ENCODE measurements at places on chromosomes 6 and 20.

DNA sequence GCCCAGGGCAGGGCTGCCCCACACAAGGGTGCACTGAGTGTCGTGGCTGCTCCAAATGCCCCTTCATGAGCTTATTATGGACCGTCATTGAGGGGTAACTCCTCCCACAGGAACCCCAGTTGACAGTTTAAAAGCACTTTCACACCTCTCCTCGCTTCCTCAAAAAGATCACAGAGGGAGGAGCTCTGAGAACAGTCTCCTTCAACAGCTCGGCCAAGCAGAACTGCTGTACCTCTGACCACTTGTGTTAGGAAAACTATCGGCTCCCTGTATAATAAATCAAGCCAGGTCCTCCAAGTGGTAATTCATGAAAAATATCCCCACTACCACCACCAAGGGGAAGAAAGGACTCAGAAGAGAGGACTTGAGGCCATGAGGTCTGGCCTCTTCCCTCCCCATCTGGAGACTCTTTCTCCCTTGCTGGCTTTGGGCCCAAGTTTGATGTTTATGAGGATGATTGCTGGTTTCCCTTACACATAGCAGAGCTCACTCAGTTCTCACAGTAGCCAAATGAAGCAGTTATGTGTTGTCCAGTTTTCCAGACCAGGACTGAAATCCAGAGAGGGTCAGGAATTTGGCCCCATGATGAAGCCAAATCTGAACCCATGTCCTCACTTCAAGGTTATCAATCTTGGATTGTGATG, 8.7 kb downstream of the SNX21 start:
- DNase-seq = no peak

- no peak for DNase-seq
Observed at GRCh38 chr20:40600441-40601219, 88.4 kb downstream of the MAFB start.

DNA sequence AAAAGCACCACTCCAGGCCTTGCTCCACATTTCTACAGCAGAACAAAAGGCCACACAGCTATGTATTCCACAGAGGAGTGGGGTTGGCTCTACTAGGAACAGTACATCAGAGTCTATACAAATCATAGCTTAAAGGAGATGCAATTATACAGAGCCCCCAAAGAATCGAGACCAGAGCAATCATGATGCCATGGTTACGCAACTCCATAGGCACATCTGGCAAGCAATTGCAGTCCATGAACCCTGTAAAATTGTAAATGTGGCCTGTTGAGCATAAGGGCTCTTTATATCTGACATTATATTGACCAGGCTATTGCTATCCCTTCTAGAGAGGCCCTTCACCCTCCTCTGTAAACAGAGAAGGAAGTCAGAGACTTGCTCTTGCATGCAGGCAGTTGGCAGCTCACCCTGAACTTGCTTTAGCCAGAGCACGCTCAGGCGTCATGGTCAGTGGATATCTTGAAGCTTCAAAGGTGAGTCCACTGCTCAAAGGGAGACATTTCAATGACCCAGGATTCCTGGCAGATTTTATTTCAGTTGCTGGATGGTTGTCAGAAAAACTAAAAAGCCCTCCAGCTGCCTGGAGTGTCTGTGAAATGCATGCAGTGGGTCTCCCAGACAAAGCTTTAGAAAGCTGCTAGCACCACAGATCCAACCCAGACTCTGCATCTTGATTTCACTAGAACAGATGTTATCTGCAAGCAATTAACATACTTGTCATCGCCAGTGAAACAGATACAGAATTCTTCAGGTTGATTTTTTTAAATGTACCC, 357.2 kb downstream of the CENPW start:
- DNase-seq = no peak

DNA sequence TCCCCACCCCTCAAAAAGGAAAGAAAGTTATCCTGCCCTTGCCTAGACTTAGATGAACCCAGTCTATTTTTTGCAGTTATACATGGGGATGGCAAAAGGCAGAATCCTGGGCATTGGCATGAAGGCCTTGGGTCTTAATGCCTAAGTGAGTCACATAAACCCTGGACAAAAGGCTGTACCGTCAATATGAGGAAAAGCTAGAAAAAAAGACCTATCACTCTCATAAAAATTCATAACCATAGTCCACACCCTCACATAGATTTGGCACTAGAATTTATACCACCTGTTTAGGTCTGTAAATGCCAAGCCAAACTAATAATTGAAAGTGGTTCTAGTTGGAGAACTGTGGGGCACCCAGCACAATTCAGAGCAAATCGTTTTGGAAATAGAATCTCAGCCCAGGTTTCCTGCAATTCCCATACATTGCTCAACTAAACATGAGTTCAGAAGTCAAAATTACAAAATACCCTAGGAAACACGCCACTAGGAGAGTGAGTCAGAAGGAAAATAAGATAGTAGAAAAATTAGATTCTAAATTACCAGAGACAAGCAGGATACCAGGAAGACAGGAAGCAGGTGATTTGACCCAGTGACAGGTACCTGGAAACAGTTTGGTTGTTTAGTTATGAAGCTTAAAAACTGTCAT, 70.4 kb upstream of the FUCA2 start:
- DNase-seq = no peak

Measured in stimulated activated CD8-positive, alpha-beta memory T cell treated with anti-CD3 and anti-CD28 coated beads, Interleukin-4, amount 100 ng/mL, for 24 hours (primary cell).